Suppressor macrophage treated with lipopolysaccharide for 1 hour (primary cell): ENCODE measurements at places on chromosomes 1 and 21.

DNA sequence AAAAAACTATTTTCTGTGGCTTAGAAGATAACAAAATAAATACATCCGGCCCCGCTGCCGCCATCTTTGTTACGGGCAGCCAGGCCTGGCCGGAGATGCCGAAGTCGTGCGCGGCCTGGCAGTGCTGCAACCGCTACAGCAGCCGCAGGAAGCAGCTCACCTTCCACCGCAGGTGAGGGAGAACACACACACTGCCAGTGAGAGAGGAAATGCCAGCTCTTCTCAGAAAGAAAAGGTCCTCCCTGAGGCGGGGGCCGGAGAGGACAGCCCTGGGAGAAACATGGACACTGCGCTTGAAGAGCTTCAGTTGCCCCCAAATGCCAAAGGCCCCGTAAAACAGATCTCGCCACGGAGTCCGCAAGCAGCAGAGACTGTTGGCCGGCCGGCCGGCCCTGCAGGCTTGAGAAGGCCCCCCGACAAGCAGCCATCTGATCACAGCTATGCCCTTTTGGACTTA lies 323.2 kb downstream of the AMY1C start:
- DNase-seq, result no peak

DNA sequence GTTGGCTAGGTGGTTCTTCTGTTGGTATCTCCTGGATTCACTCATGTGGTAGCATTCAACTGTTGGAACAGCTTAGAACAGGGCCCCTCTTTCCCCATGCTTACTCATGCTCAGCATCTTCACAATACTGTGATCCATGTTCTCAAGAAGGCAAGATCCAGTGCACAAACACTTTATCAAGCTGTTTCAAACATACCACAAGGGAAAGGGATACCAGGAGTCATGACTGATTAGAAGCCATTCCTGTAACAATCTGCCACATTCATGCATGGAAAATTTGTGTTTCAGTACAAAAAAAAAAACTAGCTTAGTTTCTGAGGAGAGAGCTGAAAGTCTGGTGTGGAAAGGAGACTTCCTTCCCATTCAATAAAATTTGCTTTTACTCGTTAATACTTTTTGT lies 169.8 kb upstream of the CACYBP start:
- no peak for DNase-seq

DNA sequence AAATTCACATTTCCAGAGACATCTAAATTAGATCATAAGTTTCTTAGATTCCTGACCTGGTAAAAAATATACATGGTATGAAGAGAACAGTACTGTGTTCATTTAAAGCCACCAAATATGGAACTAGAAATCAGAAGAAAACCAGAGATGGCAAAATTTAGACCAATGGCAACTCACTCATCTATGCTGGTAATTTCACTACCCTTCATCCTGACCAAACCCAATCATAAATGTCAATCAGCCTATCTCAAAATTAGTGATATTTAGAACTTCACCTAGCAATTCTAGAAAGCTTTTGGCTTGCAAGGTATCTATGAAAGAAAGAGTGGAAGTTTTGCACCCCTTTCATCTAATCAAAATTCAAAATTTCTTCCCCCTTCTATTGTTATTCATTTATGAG lies 107.7 kb downstream of the NIBAN1 start:
- no peak for DNase-seq

- DNase-seq, result no peak
Measured at GRCh38 chr1:39270368-39270767, 65.9 kb downstream of the MACF1 start.

DNA sequence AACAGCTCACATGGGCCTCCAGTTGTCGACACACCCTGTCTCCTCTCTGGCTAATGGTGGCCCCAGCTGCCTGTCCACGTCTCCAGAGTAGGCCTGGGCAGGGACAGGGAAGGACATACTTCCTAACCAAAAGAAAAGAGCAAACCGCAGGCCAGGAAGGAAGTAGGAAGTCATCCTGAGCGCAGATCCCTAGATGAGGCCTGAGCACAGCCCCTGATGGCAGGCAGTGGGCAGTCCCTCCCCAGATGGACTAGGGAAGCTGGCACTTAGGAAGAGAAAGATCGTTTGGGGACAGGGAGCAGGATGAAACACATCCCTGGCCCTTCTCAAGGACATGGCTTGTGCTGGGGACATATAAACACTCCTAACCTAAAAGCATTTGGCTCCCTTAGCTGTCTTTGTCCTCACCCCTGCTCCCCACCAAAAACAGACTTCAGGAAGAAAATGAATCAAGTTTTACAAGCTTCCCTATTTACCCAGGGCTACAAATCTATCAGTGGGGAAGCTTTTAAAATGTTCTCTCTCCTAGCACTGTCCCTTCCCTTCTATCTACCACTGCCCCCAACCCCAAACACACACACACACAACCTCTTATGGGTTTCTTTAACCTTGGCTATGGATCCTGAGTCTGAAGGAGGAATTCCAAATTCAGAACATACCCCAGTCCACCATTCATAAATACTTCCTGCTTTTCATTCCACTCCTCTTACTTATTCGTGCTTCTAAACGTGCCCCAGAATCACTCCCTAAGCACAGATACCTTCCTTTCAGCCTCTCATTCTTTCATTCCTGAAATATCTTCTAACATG lies 21.1 kb downstream of the SSBP3 start:
- DNase-seq, result no peak

DNA sequence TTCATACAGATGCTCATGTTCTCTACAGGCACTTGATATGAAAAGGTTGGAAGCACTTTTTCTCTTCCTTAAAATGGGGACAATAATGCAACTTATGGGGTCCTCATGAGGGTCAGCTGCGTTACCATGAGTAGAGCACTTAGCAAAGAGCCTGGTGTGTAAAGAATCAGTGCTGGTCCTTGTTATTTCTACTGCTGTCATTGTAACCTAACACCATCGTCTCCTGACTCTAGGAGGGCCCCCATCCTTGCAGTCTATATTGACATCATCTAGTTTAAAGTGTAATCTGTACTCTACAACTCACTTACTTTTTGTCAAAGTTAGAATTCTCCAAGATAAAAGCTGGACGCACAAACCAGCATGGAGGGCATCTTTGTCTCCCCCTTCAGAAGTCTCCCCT lies 2.4 kb downstream of the CAPN9 start:
- no peak for DNase-seq

DNA sequence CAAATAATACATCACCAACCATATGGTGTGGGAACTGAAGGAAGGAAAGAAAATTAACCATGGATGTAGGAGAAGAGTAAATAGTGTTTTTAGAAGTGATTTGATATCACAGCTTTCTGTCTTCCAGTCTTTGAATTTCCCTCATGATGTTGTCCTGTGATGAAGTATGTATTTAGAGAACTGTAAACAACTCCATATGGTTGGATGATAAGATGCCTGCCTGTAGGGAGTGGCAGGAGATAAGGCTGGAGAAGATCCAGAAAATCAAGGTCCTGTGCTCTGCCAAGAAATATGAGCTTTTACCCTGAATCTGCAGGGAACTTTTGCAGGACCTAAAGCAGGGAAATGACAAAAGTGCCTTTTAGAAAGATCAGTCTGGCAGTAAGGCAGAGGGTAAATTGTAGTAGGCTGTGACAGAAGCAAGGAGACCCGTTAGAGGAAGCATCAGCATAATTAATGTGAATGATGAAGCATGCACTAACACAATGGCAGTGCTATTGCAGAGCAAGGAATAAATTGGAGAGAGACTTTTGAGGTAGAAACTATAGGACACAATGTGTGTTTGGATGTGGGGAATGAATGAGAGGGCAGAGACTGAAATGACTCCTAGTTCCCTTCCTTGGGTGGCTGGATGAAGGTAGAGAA lies 21.9 kb downstream of the CEPT1 start:
- no peak for DNase-seq

DNA sequence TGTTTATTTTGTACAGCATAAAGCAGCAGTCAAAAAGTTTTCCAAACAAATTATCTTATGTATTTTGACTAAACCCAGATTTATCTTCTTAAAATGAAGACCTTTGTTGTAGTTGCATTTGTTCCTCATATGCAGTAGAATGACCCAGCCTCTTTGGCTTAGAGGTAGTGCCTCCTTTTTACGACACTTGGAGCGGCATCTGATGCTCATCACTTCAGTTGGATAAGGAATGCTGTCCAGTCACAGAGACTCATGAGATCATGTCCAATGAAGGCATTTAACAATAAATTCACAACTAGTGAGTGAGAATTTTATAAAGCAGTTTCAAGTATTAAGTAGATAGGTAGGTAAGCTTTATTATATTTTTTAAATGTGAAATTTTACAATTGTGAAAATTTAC lies 35.2 kb downstream of the PTPRC start:
- no peak for DNase-seq

- no peak for DNase-seq
Measured at GRCh38 chr1:79797487-79797886, 791.0 kb upstream of the ADGRL4 start.

GRCh38 chr1:227898502-227899140 lies 49.1 kb downstream of the WNT9A start:
- DNase-seq, result no peak

GRCh38 chr1:186999506-186999905 lies 170.8 kb downstream of the PLA2G4A start:
- no peak for DNase-seq

DNA sequence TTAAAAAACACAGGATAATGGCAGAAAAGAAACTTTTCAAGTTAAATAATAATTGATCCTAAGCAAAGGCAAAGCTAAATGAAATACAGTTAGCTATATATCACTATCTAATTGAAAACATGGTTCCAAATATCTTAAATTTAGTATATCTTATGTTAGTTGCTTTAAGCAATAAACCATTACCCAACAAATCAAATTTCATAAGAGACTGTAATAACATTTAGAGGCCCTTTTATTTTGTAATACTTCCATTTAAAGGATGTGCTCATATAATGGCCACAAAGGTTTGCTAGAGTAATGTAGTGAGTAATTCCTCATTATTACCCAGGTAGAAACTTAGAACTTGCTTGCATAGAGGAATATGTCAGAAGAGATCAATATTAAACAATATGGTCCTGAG lies 32.3 kb downstream of the RPL5 start:
- DNase-seq, result no peak

DNA sequence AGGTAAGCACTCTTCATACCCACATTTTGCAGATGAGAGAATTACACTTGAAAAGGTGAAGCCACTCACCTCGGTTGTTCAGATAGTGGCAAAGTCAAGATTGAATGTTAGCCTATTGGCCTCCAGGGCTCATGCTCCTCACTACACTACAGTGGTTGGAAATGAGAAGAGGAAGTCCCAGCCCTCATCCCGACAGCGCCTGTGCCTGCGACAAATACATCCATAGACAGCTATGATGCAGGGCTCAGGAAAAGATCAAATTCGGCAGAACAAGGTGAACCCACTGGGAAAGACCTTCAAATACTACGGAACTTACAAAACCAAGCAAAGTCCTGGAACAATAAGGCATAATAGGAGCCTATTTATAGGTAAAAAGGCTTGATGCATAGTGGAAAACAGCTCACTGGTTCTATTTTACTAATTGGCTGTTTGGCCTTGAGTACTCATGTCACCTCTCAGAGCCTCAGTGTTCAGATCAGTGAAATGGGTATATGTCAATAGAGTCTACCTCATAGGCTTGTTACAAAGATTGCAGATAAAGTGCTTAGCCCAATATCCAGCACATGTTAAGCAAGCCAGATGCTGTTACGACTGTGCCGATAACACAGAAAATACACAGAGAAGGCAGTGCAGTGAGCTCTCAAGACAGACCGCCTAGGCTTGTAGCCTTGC lies 3.5 kb downstream of the SPOCD1 start:
- DNase-seq, result no peak

GRCh38 chr1:5920201-5920600 lies 72.0 kb downstream of the NPHP4 start:
- DNase-seq, result no peak

DNA sequence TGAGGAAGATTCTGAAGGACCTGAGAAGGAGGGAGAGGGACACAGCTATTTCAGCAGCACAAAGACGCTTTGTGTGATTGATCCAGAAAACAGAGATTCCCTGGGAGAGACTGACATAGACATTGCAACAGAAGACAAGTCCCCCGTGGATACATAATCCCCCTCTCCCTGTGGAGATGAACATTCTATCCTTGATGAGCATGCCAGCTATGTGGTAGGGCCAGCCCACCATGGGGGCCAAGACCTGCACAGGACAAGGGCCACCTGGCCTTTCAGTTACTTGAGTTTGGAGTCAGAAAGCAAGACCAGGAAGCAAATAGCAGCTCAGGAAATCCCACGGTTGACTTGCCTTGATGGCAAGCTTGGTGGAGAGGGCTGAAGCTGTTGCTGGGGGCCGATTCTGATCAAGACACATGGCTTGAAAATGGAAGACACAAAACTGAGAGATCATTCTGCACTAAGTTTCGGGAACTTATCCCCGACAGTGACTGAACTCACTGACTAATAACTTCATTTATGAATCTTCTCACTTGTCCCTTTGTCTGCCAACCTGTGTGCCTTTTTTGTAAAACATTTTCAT lies 161.3 kb upstream of the SGIP1 start:
- no peak for DNase-seq
